Hair follicular keratinocyte (primary cell): ENCODE measurements at places on chromosomes 2 and 18. TPM values are rescaled to one million over a fixed set of nuclear protein-coding genes. Genes with fewer than 3 reads are reported as not detected.

The SYT4 gene
- not detected in 2 replicates for total RNA-seq

The MAPRE3 gene
- 2.6 and 6.9 TPM in 2 replicates for total RNA-seq

The GKN2 gene
- not detected in 2 replicates for total RNA-seq

The VAMP5 gene
- 1.4 and 3.0 TPM in 2 replicates for total RNA-seq

The SGO2 gene
- total RNA-seq, result 6.2 and 20.2 TPM in 2 replicates

The GLI2 gene
- total RNA-seq, result 0.39 TPM in 1 of 2 replicates, not detected in the other

The MAP3K2 gene
- total RNA-seq, result 17.7 and 22.3 TPM in 2 replicates

The MDH1B gene
- 0.16 TPM in 1 of 2 replicates, not detected in the other for total RNA-seq

The HOXD3 gene
- total RNA-seq, result not detected in 2 replicates

The HRH4 gene
- 0.08 TPM in 1 of 2 replicates, not detected in the other for total RNA-seq

The SULT1C4 gene
- total RNA-seq, result not detected in 2 replicates

The SEC11C gene
- total RNA-seq, result 56.3 and 72.5 TPM in 2 replicates

The ANKRD30BL gene
- total RNA-seq, result not detected in 2 replicates
